ENCODE measurements at places on chromosomes 7 and 10.

DNA sequence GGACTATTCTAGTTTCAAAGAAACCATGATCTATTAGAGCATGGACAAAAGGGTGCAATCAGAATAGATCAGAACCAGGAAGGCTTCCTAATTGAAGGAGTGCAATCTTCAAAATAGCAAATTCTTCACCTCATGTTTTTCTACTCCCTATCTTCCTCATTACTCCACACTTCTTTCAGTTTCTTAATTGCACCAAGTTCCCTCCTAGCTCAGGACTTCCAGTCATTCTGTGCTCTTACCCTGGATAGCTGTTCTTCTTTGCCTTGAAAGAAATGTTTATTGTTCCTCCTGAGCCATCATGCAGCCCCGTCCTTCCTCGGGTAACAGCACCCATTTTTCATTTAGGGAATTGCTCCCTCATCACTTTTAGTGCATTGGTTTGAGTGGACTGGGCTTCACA lies 23.1 kb downstream of the TRPV5 start:
- no peak for DNase-seq

GRCh38 chr10:127041552-127041951 lies 136.3 kb downstream of the DOCK1 start:
- DNase-seq: no peak

GRCh38 chr7:149509774-149510173 lies 12.2 kb upstream of the ZNF746 start:
- no peak for DNase-seq

DNA sequence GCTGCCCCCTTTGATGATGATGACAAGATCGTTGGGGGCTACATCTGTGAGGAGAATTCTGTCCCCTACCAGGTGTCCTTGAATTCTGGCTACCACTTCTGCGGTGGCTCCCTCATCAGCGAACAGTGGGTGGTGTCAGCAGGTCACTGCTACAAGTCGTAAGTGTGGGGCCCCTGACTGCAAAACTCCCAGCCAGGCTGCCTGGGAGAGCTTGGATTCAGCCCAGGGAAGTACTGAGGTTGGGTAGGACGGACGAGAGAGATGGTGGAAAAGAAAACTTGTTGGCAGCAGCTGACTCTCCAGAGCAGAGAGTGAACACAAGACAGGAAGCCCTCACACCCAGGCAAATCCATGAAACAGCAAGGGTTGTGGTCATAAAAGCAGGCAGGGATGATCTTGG lies 1.3 kb downstream of the PRSS2 start:
- no peak for DNase-seq

- DNase-seq: no peak
Observed at GRCh38 chr10:94192974-94193373, 169.8 kb downstream of the NOC3L start.

DNA sequence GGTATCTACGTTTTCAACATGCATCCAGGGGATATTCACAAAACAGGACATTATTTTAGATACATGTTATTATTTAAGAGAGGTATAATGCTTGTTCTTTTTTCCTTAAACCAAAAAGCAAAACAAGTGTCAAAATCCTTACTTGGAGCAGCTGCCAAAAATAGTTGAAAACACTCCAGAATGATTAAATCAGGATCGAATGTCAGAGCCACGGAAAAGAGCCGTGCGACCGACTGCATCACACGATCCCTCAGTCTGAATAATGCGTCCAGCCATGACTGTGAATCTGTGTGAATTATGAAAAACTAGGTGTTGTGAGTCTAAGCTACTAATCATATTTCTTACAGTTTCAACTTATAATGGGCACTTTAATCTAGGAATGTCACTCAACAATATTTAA lies 126.0 kb downstream of the PARD3 start:
- DNase-seq: no peak

DNA sequence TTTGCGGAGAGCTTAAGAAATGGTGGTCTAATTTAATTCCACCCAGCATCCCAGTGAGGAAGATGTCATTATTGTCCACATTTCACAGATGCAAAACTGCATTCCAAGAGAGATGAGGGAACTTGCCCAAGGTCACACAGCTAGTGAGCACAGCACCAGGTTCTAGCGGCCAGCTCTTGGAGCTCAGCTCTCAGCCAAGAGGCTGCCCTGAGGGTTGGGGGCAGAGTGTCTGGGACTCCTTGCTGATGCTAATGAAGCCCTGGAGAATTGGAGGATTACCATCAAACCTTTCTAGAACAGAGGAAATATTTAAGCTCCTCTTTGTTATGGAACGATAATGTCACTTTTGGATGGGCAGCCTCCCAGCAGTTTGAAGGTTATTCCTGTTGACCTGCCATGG lies 48.0 kb downstream of the PLPP4 start:
- no peak for DNase-seq

DNA sequence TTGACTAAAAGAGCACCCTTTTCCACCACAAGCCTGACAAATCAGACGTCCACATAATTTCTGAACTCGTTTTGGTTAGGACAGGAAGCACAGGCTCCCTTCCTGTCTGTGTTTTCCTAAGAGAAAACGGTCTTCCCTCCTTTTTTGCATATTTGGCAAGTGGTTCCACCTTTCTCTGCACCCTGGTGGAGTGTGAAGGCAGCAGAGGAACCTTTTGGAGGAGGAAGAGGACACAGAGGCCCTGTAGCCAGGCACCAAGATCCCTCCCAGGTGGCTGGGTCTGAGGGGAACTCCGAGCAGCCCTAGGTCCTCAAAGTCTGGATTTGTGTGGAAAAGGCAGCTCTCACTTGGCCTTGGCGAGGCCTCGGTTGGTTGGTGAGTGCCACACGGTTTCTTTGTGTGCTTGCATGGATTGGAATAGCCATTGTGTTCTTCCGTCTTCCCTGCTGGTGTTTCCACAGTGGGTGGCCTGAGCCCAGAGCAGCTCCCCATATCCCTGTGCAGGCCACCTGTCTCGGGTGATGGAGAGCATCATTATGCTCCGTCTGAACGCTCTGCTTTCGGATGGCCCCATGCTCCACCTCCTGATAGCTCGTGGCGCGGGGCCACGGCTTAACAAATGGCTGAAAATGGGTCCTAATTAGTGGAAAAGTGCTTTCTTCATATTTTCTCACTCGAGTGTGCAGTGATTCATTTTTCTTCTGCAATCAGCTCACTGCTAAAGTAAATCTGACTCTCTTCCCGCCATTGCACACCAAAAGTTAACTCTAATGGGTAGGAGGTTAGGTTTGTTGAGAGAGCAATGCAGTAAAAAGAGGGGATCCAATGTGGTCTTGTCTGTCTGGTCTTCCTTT lies 4.2 kb downstream of the IKZF1 start:
- DNase-seq: no peak

GRCh38 chr10:124043310-124044142 lies 49.9 kb downstream of the CHST15 start:
- no peak for DNase-seq

GRCh38 chr7:136925556-136925955 lies 57.1 kb downstream of the CHRM2 start:
- no peak for DNase-seq

- DNase-seq: no peak
Observed at GRCh38 chr10:91541481-91541880, 91.4 kb downstream of the PPP1R3C start.

- no peak for DNase-seq
Observed at GRCh38 chr7:133670250-133670649, 417.4 kb downstream of the EXOC4 start.

GRCh38 chr10:35306852-35307251 lies 29.5 kb upstream of the CCNY start:
- no peak for DNase-seq

- no peak for DNase-seq
Observed at GRCh38 chr7:142800699-142801260, 30.0 kb downstream of the PRSS2 start.

GRCh38 chr7:26784118-26784517 lies 80.3 kb downstream of the SKAP2 start:
- no peak for DNase-seq

GRCh38 chr7:151742713-151743480 lies 134.0 kb downstream of the PRKAG2 start:
- DNase-seq: no peak

- DNase-seq: no peak
Observed at GRCh38 chr7:135978624-135979023, 1.5 kb upstream of the MTPN start.

Measured in hematopoietic multipotent progenitor cell treated with erythropoietin and hydrocortisone succinate and interleukin-3 and kit ligand, for 15 days (in vitro differentiated cells).